ENCODE measurements at places on chromosomes 2 and 18.
A peak's percentile ranks its signal among the peaks of the same experiment; 100 is the strongest.

DNA sequence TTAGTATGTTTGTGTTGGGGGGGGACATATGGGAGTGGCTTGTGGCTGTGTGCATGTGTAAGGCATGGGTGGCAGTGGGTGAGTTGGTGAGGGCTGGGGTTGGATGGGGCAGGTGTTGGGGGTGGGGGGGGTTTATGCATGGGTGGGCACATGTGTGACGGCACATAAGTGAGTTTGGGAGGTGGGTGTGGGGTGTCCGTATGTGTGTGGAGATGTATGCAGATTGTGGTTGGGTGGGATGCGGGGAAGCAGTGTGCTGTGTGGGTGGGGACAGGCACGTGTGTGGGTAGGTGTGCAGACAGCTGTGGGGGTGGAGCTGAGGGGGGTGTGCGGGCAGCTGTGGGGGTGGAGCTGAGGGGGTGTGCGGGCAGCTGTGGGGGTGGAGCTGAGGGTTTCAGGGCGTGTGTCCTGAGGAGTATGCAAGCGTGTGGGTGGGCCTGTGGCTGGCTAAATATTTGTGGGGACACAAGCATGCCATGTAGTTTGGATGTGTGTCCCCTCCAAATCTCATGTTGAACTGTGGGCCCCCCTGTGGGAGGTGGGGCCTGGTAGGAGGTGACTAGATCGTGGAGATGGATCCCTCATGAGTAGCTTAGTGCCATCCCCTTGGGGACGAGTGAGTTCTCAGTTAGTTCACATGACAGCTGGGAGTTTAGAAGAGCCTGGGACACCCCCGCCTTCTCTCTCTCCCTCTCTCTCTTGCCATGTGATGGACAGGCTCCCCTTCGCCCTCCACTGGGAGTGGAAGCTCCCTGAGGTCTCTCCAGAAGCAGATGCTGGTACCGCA, 59.4 kb downstream of the ANKMY1 start:
- no peak for DNase-seq

GRCh38 chr2:161239326-161240109, 68.7 kb upstream of the PSMD14 start:
- DNase-seq: no peak

GRCh38 chr2:202410092-202410491, 34.0 kb downstream of the BMPR2 start:
- DNase-seq: no peak

DNA sequence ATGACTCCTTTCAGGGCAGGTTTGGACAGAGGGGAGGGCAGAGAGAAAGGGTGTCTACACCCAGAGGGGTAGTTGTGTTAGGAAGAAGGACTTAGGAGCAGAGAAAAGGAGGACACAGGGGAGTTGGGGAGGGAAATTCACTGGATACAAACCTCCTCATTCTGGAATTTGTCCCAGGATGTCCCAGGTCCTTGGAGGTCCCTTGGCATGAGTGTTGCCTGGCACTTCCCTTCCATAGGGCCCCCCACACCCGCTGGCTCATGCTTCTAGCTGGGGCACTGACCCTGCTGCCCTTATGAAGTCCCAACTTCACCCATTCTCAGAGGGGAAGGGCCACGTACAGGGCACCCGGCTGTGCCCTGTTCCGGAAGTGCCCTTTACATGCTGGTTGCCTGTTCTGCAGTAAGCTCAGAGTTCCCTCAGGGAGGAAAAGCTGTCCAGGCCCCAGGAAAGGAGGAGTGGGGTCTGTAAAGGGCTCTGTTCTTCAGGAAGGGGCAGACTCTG, 93.6 kb upstream of the SMAD2 start:
- DNase-seq: no peak

GRCh38 chr2:136243638-136244535, 125.9 kb upstream of the CXCR4 start:
- no peak for DNase-seq

GRCh38 chr2:43927442-43927841, 68.3 kb downstream of the LRPPRC start:
- no peak for DNase-seq

GRCh38 chr2:46836295-46837111, 79.1 kb downstream of the MCFD2 start:
- no peak for DNase-seq

DNA sequence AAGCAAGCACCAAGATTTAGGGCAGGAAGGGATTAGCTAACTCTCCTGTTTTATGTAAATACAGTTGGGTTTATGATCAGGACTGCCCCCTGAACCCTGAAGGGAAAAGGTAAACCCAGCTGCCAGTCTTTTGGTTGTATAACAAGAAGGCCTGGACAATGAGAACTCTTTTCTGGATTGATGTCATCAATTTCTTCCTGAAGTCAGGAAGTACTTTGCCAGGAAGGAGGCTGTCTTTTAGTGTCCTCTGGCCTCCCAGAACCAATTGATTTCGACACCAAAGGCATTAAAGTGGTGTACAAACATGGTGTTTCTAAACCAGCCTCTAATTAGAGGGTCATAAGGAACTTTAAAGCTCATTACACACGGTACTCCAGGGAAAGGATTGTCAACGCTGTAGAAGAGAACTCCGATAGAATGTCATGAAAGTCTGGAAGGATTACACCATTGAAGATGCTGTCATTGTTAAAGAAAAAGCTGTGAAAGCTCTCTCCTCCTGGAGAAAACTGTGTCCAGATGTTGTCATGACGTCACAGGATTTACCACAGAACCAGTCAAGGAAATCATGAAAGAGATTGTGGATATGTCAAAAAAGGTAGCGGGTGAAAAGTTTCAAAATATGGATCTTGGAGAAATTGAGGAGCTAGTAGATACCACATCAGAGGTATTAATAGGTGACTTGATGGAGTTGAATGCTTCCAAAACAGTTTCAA, 78.8 kb downstream of the ANKRD12 start:
- no peak for DNase-seq

DNA sequence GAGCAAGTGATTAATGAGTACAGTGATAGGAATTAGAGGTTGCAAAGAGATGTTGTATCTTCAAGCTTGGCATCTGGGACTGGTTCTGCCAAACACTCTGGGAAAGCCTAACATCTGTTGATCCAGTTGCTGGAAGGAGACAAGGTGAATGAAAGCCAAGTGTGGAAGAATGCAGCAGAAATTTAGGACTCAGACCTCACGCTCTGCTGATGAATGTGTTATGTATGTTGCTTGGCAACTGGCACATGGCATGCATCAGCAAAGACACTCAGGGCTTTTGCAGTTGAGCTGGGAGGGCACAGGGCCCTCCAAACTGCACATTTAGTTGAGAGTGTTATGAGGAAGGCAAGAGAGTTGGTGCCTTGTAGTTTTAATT, 105.5 kb downstream of the COLEC12 start:
- peak; percentile 79 for DNase-seq

DNA sequence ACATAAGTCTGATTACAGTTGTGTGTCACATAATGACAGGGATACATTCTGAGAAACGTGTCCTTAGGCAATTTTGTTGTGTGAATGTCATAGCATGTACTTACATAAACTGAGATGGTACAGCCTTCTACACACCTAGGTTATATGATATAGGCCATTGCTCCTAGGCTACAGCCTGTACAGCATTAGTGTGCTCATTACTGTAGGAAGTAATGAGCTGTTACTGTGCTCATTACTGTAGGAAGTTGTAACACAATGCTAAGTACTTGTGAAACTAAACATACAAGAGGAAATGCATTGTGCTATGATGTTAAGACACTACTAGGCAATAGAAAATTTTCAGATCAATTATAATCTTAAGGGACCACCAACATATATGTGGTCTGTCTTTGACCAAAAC, 72.8 kb downstream of the UPP2 start:
- no peak for DNase-seq

DNA sequence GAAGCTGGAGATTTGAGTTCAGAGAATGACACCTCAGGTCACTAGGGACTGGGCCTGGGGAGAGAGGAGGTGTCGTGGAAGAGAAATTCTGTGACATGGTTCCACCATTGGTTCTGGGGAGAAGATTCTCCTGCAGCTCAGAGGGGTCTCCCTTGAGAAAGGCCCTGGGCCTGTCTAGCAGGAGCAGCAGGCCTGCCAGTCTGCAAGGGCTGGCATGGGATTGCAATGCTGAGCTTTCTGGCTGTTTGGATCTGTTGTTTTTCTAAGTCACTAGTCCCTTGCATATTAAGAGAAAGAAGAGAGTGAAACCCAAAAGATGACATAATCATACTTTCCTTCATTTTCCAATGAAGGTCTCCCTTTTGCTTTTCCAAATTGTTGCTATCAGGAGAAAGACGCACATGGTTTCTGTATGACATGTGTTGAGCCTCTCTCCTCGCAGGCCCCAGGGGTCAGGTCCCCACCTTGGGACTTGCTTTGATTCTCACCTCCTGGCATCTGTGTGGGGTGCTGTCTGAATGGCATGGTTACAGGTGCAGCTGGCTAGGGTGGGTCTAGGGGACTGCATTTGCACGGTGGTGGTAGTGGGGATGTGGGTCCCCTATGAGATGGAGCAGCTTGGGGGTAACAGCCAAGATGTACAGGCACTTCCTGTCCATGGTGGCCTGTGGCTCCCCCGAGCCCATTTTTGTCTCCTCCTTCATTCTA, 117.8 kb downstream of the GLI2 start:
- DNase-seq: no peak

- no peak for DNase-seq
These were observed 139.4 kb upstream of the SIX3 start for GRCh38 chr2:44801841-44802776.

GRCh38 chr2:212843409-212844199, 305.0 kb upstream of the ERBB4 start:
- DNase-seq: peak; percentile 69

DNA sequence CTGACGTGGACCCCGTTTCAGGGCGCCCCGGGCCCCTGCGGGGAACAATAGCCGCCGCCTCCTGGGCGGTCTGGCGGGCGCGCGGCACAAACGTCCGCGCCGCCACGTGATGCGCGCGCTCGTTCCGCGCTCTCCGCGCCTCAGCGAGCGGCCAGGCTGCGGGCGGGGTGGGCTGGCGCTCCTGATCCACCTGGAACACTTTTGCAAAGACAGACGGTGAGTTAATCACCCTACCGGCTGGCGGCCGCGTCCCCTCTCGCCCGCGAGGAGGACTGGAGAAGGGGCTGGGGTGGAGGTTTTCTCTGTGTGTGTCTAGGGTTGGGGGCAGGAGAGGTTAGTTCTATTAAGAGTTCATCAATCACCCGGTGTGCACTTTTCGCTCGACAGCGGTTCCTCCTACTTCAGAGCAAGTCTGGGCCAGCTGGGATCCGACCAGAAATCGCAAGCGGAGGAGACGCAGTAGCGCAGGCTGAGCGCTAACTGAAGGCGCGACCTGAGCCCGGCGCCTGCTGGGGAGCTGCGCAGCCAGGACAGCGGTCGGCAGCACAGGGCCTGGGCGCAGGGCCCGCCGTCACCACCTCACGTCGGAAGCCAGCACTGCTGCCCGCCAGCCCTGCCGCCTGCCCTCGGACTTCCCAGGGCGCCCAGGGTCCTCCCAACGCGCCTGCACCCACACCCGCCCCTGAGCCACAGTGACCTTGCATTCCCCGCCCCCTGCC, 10.3 kb upstream of the HOXD1 start:
- DNase-seq: no peak

DNA sequence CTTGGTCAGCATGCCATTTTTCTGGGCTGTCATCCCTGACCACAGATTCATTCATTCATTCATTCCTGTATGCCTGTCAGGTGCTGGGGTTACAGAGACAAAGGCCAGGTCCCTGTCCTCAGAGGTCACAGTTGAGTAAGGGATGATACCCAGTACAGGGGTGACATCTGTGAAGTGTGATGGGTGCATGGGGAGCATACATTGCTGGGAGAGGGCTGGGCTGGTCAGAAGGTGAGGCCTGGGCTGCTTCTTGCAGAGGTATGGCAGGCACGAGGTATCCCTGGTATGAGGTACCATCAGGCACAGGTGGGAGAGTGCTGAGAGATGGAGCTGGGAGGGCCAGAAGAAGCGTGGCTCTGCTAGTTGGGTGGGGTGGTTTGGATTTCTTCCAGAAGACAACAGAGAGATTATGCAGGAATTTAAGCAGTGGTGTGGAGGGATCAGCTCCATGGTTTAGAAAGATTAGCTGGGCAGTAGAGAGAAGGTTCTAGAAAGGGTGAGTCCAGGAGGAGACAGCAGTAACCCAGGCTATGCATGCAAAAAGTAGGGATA, 181.9 kb upstream of the HAAO start:
- DNase-seq: no peak

DNA sequence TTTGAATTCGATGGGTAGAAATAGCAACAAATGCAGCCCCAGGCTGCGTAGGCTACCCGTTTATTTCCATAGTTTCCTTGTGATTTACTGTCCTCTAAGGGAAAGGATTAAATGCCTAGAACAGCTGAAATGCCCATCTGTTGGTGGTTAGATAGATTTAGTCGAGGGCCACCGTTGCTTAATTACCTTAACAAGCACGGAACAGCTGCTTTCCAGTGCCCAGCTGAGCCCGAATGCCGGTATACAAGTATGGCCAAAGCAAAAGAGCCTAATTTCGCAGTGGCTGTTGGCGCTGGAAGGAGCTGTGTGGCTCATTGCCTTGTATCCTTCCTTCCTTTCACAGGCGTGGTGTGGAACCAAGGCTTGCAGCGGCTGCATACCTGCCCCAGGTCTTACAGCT, 109.1 kb downstream of the CABLES1 start:
- no peak for DNase-seq

DNA sequence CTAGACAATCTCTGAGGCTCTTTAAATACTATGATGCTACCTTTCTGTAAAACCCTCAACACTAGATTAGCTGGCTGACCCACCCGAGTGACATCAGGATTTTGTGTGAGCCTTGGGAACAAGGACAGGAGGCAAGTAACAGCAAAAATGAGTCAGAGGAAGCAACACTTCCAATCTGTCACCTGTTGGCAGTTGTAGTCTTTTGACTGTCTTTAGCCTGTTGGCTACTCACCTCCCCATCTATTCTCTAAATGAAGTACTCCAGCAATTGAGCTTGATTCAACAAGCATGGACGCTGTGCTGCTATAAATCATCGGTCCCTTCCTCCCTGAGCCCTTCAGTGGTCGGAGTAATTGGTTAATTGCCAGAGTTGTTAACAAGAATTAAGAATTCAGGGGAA, 898.7 kb downstream of the BCL11A start:
- no peak for DNase-seq

DNA sequence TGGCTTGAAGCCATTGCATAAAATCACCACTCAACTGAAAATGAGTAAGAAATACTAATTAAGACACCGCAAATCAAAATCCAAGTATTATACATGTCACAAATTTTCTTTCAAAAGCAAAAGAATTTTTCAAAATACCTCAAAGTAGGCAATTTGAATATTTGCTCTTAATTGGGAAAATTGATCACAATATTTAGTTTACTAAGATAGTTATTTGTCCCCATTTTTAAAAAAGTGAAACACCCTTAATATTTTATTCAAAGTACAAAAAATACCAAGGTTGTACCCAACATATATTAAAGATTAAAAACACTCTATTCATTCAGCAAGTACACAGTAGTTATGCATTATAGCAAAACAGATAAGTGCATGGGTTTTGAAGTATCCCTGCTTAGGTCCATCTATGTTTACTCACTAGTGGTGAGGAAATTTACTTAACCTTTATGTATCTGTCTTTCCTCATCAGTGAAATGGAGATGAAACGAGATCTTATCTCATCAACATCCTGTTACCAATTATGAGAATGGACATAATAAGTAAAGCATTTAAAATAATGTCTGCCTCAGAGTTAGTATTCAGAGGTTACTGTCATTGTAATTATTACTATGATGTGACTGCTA, 35.1 kb downstream of the VPS54 start:
- DNase-seq: no peak
